ENCODE measurements at places on chromosomes 16 and 17. TPM values are rescaled to one million over a fixed set of nuclear protein-coding genes. Genes with fewer than 3 reads are reported as not detected.
A peak's percentile ranks its signal among the peaks of the same experiment; 100 is the strongest.

GRCh38 chr17:83148317-83149028 lies 69.1 kb downstream of the METRNL start:
- no peak overlapping the region for H3K4me3 ChIP-seq
- no peaks in the 10 kb centered on the region for H3K36me3 ChIP-seq
- no peak overlapping the region for H3K27ac ChIP-seq
- no peak for DNase-seq
- H3K27me3 ChIP-seq, result no peaks in the 10 kb centered on the region

DNA sequence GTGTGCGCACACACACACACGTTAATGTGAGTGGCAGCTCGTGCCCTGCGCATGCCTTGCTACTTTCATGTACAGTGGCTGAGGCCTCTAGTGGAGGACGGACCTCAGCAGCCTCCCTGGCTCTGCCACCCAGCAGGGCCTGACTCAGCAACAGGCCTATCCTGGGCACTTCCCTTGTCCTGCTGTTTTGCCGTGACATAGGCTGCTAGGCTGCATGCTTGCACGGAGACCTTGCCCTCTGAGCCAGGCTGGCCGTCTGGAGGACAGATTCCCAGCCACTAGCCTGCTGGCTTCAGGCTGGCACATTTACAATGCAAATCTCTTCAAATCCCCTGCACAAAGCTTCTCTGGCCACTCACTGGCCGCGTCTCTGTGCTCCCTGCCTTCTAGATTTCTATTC lies 9.5 kb downstream of the RNF213 start:
- H3K27me3 ChIP-seq, result no peaks in the 10 kb centered on the region
- H3K36me3 ChIP-seq, result no peaks in the 10 kb centered on the region
- peaks cover 3% of the 10 kb centered on the region for H3K4me1 ChIP-seq

The CPHXL2 gene
- polyA plus RNA-seq, result not detected

The KRTAP1-3 gene
- polyA plus RNA-seq, result not detected

DNA sequence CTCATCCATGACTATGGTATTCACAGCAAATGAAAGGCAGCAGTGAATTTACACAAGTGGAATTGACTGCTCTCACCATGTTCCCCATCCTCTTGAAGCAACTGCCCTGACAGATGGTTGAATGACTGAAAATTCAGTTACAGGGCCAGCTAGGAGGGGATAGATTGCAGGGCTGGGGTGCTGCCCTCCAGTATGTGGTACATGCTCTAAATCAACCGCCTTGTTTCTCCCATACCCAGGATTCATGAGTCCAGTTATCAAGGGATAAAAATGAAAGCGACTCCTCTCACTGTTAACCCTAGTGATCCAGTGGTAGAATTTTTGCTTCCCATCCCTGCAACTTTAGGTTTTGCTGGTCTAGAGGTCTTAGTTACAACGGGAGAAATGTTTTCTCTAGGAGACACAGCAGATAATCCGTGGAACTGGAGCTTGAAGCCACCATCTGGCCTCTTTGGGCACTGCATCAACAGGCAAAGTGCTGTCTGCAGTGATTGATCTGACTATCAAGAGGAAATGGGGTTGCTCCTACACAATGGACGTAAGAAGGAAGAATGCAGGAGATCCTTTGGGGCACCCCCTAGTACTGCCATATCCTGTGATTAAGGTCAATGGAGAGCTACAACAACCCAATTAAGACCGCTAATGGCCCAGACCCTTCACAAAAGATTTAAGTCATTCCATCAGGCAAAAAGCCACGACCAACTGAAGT lies 32.0 kb downstream of the SCPEP1 start:
- no peak for DNase-seq
- H3K27me3 ChIP-seq, result no peaks in the 10 kb centered on the region
- no peaks in the 10 kb centered on the region for H3K36me3 ChIP-seq
- H3K4me3 ChIP-seq, result no peak overlapping the region

DNA sequence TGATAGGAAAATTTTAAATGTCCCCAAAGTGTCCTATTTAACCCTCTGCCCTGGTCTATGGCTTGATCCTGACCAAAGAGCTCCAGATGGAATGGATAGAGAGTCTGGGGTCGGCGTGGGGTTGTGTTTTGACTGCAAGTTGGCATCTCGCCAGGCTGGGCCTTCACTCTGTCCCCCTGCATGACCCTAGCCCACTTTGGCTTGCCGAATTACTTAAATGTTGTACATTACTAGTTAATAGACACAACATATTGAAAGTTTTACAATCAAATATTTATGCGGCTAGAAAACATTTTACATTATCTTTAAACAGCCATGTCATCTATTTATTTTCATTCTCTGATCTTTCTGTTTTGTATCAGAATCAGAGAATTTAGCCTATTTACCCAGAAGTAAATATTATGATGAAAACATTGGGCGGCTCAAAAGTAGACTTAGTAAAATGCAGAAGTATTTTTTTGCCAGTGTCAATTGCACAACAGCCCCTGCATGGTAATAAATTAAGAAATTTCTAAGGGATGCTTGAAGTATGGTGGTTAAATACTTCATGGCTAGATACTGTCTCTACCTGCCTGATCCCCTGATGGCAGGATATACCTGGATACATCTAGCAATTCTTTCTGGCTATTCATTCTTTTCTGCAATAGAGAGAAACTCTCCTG lies 18.8 kb upstream of the MYOCD start:
- H3K4me1 ChIP-seq, result peaks cover 5% of the 10 kb centered on the region
- no peaks in the 10 kb centered on the region for H3K27me3 ChIP-seq
- H3K4me3 ChIP-seq, result no peak overlapping the region
- DNase-seq, result no peak
- no peak overlapping the region for H3K27ac ChIP-seq
- H3K36me3 ChIP-seq, result no peaks in the 10 kb centered on the region

The PLA2G10 gene
- not detected for polyA plus RNA-seq

The LPO gene
- not detected for polyA plus RNA-seq

DNA sequence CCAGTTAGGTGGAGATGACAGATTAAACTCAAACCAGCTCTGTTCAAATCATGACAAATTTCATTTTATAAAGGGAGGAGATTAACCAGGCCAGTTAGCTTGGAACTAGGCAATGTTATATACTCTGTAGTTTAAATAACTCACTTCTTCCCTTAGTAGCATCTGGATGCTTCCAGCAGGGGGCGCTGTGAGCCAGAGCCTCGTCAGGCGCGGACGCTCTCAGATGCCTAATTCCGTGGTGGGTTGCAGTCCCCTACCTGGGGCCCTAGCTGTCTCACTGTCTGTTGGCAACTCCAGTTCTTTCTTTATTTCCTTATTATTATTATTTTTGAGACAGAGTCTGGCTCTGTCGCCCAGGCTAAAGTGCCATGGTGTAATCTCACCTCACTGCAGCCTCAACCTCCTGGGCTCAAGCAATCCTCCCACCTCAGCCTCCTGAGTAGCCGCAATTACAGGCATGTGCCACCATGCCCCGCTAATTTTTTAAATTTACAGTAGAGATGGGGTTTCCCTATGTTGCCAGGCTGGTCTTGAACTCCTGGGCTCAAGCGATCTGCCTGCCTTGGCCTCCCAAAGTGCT lies 17.3 kb upstream of the WFDC1 start:
- DNase-seq, result peak; percentile 76
- no peaks in the 10 kb centered on the region for H3K4me1 ChIP-seq
- no peaks in the 10 kb centered on the region for H3K36me3 ChIP-seq
- no peak overlapping the region for H3K4me3 ChIP-seq

DNA sequence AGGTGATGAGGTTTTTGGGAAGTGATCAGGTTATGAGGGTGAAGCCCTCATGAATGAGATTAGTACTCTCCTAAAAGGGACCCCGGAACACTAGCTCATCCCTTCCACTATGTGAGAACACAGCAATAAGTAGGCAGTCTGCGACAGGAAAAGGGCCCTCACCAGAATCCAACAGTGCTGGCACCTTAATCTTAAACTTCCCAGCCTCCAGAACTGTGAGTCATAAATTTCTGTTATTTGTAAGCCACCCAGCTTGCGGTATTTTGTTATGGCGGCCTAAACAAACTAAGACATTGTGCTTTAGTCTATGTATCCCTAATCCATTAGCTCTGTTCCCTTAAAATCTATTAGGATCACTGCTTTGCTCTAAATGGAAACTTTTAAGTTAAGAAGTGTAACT lies 8.5 kb downstream of the SLFN12 start:
- no peak overlapping the region for H3K27ac ChIP-seq
- H3K4me3 ChIP-seq, result no peak overlapping the region
- H3K4me1 ChIP-seq, result no peaks in the 10 kb centered on the region
- no peak for DNase-seq
- H3K36me3 ChIP-seq, result no peaks in the 10 kb centered on the region
- no peaks in the 10 kb centered on the region for H3K27me3 ChIP-seq

The PITPNM3 gene
- polyA plus RNA-seq, result 12.8 TPM

- no peaks in the 10 kb centered on the region for H3K27me3 ChIP-seq
- H3K4me1 ChIP-seq, result peaks cover 5% of the 10 kb centered on the region
- no peak overlapping the region for H3K4me3 ChIP-seq
- DNase-seq, result no peak
- no peak overlapping the region for H3K27ac ChIP-seq
These were observed 50.1 kb downstream of the AXIN2 start for GRCh38 chr17:65511316-65511715.

GRCh38 chr16:55656691-55657092 lies 904 bp downstream of the SLC6A2 start:
- H3K4me1 ChIP-seq, result no peaks in the 10 kb centered on the region
- no peak overlapping the region for H3K4me3 ChIP-seq
- H3K27me3 ChIP-seq, result no peaks in the 10 kb centered on the region
- DNase-seq, result no peak
- H3K36me3 ChIP-seq, result no peaks in the 10 kb centered on the region

The EIF1 gene
- polyA plus RNA-seq, result 1,340 TPM

GRCh38 chr17:64500487-64500859 lies 3.6 kb upstream of the POLG2 start:
- no peaks in the 10 kb centered on the region for H3K36me3 ChIP-seq
- no peak overlapping the region for H3K27ac ChIP-seq
- DNase-seq, result no peak
- H3K4me3 ChIP-seq, result no peak overlapping the region
- H3K4me1 ChIP-seq, result peaks cover 4% of the 10 kb centered on the region

- DNase-seq, result no peak
- H3K4me1 ChIP-seq, result no peaks in the 10 kb centered on the region
- no peak overlapping the region for H3K4me3 ChIP-seq
- no peak overlapping the region for H3K27ac ChIP-seq
- H3K27me3 ChIP-seq, result no peaks in the 10 kb centered on the region
These were observed 224.2 kb downstream of the CBLN1 start for GRCh38 chr16:49057391-49057790.

DNA sequence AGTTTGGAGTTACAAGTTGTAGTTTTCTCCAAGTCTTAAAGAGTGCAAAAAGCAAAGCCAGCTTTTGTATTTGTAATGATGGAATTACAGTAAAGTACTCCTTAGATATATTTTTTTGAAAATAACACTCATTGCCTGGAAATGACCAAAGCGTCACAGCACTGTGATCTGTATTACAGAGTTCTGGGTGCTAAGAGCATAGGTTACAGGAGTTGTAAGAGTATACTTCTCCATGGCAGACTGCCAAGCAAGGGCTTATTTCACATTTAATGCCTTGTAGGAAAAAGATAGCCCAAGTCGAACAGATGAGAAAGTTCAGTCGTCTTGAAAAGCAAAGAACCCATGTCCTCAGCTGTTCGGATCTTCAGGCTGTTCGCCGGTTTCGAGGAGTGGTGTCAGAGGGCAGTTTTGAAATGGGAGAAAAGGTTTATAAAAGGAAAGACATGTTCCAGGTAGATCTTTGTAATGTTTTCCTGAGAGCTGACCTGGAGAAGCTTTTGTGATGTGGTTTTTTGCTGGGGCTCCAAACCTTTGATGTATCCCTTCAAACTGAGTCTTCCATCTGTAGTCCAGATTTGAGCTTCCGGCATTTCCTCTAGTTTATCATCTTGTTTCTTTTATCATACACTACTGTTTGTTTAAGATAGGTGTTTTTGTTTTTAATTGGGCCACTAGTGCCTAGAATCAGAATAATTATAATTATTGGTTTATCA lies 41.3 kb downstream of the ERCC4 start:
- H3K4me3 ChIP-seq, result no peak overlapping the region
- H3K36me3 ChIP-seq, result no peaks in the 10 kb centered on the region
- H3K27me3 ChIP-seq, result no peaks in the 10 kb centered on the region
- peaks cover 6% of the 10 kb centered on the region for H3K4me1 ChIP-seq

The ASPSCR1 gene
- 1.6 TPM for polyA plus RNA-seq

The ITGA2B gene
- 0.88 TPM for polyA plus RNA-seq

- no peaks in the 10 kb centered on the region for H3K27me3 ChIP-seq
- H3K27ac ChIP-seq, result no peak overlapping the region
- H3K36me3 ChIP-seq, result no peaks in the 10 kb centered on the region
These were observed 12.7 kb downstream of the SCN4A start for GRCh38 chr17:63960006-63960405.

DNA sequence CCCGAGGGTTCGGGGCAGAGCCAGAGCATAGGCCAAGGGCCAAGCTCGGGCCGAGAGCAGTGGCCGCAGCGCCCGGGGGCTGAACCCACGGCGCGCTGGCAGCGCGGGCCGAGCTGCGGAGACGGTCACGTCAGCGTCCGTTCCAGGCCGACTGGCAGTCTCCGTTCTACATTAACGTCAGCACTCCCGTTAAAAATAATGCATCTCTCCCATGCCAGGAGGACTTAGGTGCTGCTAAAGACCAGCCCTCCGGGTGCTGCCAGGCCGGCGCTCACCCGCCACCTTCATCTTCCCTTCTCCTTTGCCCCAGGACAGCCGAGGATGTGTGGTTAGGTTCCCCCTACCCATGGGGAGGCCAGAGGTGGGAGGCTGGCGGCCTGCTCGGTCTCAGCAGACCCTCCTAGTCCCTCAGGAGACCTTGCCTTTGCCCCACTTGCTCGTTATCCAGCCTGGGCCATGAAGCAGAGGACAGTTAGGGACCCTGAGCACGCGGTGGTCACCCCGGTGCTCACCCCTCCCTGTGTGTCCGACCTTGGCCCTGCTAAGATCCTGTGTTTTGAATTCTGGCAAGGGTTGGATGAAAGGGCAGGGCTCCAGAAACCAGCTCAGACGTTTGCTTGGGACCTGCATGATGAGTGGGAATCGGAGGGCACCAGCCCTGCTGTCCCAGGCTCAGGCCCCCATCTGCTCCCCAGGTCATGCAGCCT lies 572 bp downstream of the MPG start:
- peak; percentile 60 for DNase-seq
- peak overlapping the region; percentile 87 for H3K27ac ChIP-seq
- peaks cover 39% of the 10 kb centered on the region for H3K4me1 ChIP-seq
- H3K4me3 ChIP-seq, result peak overlapping the region; percentile 49
- no peaks in the 10 kb centered on the region for H3K27me3 ChIP-seq

DNA sequence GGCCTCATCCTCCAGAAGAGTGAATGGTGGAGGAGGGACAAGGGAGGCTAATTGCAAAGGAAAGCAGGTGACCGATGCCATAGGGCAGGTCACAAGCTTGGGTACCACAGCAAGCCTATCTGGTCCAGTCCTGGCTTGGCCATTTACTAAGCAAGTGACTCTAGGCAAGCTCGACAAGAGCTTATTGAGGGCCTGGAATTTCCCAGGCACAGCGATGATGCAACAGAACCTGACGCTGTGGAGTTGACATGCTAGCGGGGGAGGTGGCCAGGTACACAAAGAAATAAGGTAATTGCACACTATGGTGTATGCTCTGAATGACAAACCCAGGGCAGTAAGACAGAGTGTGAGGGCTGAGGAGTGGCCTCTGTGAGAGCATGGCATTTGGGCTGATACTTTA lies 98.5 kb downstream of the PGS1 start:
- no peaks in the 10 kb centered on the region for H3K4me1 ChIP-seq
- H3K27ac ChIP-seq, result no peak overlapping the region
- H3K27me3 ChIP-seq, result no peaks in the 10 kb centered on the region
- DNase-seq, result no peak
- H3K36me3 ChIP-seq, result no peaks in the 10 kb centered on the region

GRCh38 chr17:16349431-16349830 lies 3.8 kb downstream of the CENPV start:
- H3K27ac ChIP-seq, result no peak overlapping the region
- no peaks in the 10 kb centered on the region for H3K36me3 ChIP-seq
- H3K4me3 ChIP-seq, result no peak overlapping the region
- peaks cover 2% of the 10 kb centered on the region for H3K4me1 ChIP-seq
- H3K27me3 ChIP-seq, result no peaks in the 10 kb centered on the region
- no peak for DNase-seq

Data from ovary (tissue), 10 donors.